Stimulated activated CD8-positive, alpha-beta memory T cell treated with anti-CD3 and anti-CD28 coated beads, Interleukin-15, amount 100 ng/mL, for 48 hours (primary cell): ENCODE measurements at places on chromosomes 12 and 14.

DNA sequence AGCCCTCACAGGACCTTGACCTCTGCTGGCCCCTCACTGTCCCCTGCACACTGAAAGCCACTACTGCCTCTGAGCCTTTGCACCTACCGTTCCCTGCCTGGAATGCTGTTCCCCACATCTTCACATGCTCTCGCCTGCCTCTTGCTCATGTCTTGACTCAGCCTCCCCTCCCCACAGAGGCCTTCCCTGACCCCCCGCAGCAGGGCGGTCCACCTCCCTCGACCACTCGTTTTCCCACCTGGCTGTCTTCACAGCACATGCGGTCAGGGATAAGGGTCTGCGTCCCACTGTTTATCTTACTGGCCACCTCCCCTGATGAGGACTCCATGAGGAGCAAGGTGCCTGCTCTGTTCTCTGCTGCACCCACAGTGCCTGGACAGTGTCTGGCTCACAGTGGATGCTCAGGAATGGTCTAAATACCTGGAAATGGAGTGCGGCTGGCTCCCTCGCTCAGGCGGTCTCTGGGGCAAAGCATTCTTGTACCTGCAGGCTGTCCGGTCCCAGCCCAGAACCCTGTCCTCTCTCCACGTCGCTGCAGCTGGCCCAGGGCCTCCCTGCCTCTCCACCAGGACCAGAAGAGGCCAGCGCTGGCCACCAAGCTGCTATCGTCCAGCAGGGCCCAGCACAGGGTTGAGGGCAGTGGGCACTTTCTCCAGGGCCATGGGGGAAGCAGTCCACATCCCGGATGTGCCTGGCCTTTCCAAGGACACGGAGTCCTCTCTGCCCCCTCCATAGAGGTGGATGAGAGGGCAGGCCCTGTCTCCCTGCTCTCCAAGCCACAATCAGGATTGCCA is 107.4 kb downstream of the NCOR2 start:
- no peak for DNase-seq

DNA sequence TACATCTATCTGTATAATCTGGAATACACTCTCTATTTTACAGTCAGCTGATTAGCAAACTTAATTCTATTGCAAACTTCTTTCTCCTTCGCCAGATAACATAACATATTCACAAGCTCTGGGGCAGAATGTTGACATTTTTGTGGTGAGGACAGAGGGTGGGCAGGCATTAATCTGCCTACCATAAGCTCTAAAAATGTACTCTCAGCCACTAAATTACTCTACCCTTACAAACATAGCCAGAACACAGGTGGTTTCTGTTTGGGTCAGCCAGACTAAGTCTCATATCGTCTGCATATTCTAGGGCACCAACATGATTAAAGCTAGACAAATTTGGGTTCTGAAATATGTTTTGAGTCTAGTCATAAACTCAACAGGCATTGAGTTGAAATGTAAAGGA is 90.1 kb downstream of the SLC6A15 start:
- DNase-seq, result no peak

DNA sequence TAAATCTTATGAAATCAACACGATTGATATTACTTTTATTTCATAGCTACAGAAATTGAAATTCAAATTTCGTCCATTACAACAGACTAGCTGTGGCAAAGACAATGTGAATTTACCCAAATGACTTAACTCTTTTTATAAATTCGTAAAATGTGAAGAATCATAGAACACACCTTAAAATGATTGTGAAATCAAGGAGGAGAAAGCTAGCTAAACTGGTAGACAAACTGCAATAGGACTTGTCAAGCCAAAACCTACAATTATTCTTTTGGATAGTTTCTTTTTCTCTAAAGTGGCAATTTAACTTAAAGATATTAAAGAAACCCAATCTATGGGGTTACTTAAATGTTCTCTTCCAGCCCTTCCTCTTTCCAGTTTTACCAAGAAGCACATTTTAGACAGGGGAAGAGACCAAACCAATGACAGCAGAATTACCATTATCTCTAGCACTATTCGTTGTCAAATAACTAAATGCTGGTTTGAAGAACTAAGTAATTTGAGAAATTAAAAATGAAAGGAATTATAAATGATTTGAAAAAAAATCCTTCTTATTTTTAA is 807 bp upstream of the SLC16A7 start:
- DNase-seq, result no peak

- no peak for DNase-seq
Measured at GRCh38 chr14:62381311-62382070, 619.3 kb downstream of the SNAPC1 start.

DNA sequence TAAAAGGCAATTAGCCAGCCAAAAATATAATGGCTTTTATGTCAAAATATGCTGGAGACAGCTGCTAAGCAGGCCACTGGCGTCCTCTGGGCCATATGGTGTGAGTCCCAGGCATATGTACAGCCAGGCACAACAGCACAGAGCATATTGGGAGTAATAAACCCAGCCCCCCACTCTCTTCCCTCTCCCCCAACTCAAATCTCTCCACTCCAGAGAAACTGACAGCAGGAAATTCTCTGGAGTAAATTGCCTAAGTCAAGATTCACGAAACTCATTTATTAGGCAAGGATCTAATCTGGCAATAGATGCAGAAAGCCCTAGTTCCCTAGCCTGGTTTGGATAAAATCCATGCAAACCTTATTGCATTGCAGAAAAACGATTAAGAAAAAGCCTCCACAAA is 147.9 kb upstream of the SEL1L start:
- DNase-seq, result no peak
